Right lung (tissue), 10 donors: ENCODE measurements at places on chromosomes 2 and 18. TPM values are rescaled to one million over a fixed set of nuclear protein-coding genes. Genes with fewer than 3 reads are reported as not detected.

DNA sequence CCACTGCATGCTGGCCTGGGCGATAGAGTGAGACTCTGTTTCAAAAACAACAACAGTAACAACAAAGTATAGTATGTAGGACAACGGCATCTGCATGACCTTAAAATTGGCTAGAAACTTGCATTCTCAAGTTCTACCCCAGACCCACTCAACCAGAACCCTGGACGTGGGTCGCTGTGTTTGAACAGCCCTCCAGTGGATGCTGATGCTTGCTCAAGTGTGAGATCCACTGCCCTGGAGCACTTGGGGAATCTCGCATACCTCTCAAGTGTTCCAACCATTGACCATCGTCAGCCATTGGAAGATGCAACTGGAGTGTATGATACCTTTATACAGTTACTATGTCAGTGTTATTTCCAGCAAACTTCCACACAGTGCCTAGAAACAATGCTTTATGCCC is 435.9 kb downstream of the DCDC2C start:
- no peak for DNase-seq

- DNase-seq: no peak
Observed at GRCh38 chr18:24809173-24809950, 348.9 kb downstream of the HRH4 start.

DNA sequence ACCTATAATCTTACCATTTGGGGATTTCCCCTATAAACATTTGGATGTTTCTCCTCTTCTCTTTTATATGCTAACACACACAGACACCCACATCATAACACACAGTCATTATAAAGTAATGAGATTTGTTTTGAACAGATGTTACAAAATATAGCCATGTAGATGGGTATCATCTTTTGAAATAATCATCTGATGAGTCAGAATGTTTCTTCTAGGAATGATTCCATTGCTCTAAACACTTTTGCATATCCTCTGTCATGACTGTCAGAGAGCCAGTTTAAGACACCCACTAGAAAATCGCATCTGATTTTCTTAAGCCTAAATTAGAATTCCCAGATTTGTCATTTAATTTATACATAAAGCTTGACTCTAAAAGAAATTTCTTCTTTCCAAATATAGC is 442.6 kb downstream of the CMPK2 start:
- DNase-seq: no peak

DNA sequence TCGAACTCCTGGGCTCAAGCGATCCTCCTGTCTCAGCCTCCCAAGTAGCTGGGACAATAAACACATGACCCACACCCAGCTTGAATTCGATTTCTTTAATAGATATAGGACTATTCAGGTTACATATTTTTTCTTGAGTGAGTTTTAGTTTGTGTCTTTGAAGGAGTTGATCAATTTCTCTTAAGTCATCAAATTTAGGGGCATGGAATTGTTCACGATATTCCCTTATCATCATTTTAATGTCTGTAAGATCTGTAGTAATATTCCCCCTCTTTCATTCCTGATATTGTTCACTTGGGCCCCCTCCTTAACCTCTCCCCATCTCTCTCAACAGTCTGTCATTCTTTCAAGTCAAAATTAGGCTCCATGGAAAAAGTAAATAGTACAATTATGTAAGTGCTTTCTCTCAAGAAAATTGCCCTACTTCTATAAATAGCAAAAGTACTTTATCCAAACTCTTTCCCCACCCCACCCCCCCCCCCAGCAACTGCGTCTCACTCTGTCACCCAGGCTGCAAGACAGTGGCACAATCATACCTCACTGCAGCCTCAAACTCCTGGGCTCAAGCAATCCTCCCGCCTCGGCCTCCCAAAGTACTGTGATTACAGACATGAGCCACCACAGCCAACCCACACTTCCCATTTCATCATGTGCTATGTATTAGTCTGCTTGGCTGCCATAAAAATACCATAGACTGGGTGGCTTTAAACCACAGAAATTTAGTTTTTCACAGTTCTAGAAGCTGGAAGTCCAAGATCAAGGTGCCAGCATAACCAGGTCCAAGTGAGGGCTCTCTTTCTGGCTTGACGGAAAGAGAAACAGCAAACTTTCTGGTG is 20.1 kb downstream of the WDR33 start:
- no peak for DNase-seq

GRCh38 chr18:75183524-75183923 is 25.4 kb downstream of the PTGR3 start:
- DNase-seq: no peak

DNA sequence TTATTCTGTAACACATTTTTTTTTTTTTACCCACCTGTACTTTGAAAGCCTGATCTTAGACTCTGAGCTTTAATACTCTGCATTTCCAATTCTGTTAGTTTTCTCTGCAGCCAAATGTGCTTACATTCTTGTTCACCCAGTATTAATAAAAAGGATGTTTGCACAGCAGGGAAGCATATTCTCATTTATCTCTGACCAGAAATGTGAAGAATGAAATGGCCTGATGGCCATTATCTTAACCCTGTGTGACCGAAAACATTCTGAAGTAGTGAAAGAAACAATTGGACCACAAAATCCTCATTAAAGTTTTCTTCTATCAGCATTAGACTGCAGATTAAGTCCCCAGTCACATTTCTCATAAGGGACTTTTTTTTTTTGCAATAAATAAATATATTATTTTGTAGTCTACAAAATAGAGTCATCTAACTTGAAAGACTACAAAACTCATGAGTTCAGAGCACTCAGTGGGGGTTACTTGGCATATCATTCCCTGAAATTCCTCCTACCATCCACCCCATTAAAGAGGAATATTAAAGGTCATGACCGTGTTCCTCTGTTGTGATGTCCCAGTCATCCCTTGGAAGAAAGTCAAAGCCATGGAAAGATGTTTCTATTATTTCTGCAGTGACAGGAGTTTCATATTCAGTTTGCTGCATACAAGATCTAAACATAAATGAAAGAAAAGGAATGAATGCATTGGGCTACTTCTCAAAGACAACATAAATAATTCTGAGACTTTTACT is 364.4 kb downstream of the RND3 start:
- no peak for DNase-seq

GRCh38 chr18:53566626-53567025 is 657.8 kb downstream of the MBD2 start:
- no peak for DNase-seq

DNA sequence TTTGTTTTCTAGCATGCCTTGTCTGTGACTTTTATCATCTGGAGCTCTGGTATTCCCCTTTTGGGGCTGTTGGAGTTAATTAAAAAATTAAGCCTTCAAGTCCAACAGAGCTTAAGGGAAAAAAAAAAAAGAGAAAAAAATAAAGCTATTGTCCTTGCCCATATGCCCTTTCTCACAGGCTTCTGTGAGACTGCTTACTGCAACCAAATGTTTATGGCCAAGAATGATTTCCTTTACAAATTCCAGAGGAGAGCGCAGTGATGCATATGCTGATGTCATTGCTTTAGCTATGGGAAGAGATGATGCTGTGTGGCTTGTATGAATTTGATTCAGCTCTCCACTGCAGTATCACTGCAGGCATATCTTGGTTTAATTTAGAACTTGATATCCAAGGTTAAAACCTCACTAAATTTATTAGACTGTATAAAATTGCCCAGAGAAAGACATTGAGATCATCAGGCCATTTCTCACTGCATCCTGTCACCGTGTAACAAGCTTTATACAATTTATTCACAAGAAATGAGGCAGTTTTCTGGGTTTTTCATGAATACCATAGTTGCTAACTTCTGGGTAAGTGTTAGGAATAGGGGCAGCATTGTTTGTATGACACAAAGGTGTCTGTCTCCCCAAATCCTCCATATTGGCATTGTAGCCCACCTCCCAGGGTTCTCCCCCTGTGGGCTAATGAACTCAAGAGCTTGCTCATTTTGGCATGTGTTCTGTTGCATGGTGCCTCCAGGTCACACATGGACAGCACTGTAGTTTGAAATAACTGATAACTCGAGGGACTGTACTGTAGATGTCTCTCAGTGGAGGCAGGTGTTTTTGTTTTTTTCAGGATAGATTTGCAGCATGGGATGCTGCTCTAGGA is 85.0 kb downstream of the TANC1 start:
- DNase-seq: no peak

GRCh38 chr2:232447638-232448303 is 8.2 kb upstream of the ALPI start:
- DNase-seq: no peak

The ASB1 gene
- polyA plus RNA-seq: 22.0 TPM

- no peak for DNase-seq
Observed at GRCh38 chr2:5290900-5291546, 401.2 kb upstream of the SOX11 start.

The CCL20 gene
- polyA plus RNA-seq: 1.4 TPM

GRCh38 chr2:112646102-112646719 is 472 bp downstream of the SLC20A1 start:
- DNase-seq: no peak

DNA sequence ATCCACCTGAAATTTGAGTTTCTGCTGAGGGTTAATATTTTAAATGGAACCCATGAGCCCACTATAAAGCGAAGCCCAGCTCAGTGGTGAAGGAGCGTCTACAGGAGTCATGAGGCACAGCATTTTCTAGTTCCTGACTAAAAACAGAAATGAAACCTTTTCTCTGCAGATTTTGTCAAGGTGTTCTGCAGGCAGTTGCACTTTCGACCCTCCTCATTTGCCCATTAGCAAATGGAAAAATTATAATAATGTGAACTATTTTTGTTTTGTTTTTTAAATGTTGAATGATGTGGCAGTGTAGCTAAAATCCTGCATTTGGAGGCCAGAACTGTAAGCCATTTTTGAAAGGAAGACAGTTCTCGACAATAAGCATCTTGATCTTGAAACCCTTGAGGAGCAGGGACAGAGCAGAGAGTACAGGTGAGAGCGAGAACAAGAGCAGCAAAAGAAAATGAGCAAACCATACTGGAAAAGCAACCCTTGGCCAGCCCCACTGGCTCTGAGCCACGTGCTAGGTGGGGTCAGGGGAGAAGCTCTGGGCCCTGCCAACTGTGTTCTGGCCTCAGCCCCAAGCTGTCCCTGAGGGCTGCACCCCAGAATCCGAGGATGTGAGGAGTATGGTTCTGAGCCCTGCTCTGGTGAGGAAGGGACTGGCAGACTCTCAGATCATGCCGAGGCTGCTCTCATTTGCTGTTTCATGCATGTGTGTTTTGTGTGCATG is 26.4 kb upstream of the COPS8 start:
- DNase-seq: no peak

GRCh38 chr2:222424729-222425671 is 657 bp downstream of the SGPP2 start:
- no peak for DNase-seq

The CDH7 gene
- 1.8 TPM for polyA plus RNA-seq

DNA sequence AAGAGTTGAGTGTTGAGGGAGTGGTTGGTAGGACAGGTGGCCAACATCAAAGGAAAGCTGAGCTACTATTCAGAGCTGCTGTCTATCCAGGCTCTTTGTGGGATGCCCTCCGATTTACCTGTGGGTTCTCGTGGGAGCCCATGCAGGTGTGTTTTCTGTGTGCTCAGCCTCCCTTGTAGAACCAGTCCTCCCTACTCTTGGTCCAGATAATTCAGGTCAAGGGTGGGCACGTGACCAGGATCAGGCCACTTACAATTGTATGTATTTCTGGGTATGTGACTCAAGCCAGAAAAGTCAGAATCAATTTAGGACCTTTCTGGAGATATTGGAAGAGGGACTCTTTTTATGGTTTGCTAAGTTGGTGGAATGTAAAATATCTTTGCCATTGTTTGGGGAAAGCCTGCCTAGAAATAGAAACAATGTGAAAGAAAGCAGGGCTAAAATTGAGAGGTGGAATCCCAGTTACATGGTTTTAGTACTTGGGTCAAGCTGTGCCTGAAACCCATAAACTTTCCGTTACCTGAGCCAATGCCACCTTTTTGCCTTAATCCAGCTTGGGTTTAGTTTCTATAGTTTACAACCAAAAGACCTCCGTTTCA is 93.2 kb downstream of the PDCL3 start:
- DNase-seq: no peak

- no peak for DNase-seq
Observed at GRCh38 chr18:37305066-37305465, 260.5 kb downstream of the CELF4 start.

- DNase-seq: no peak
Observed at GRCh38 chr18:49238433-49239042, 221.9 kb downstream of the DYM start.

- DNase-seq: no peak
Observed at GRCh38 chr2:98608962-98609604, 694 bp downstream of the UNC50 start.

The C2orf80 gene
- polyA plus RNA-seq: not detected

GRCh38 chr2:241868661-241869081 is 858 bp upstream of the RTP5 start:
- DNase-seq: no peak

DNA sequence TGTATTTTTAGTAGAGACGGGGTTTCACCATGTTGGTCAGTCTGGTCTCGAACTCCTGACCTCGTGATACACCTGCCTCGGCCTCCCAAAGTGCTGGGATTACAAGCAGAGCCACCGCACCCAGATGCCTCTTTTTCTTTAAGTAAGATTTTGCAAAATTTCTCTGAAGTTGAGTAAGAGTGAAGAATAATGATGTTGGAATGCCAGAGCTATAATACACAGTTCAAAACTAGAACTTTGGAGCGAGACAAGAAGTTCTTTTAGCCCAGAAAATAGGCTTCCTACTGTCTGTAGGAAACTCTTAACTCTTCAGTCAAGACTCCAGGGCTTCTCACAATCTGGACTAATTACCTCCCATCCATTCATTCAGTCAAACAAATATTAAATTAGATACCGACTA is 51.4 kb downstream of the MARCHF4 start:
- DNase-seq: no peak

- no peak for DNase-seq
Observed at GRCh38 chr2:39121523-39122063, 742 bp upstream of the SOS1 start.

- no peak for DNase-seq
Observed at GRCh38 chr2:127593228-127594115, 52.5 kb upstream of the GPR17 start.

The CPLX4 gene
- polyA plus RNA-seq: not detected

- no peak for DNase-seq
Observed at GRCh38 chr2:147366279-147366678, 478.6 kb upstream of the ACVR2A start.

The CAPG gene
- polyA plus RNA-seq: 51.9 TPM

- DNase-seq: no peak
Observed at GRCh38 chr2:179470089-179470488, 205.5 kb upstream of the SESTD1 start.
